Regular cardiac myocyte (primary cell): ENCODE measurements at places on chromosomes 11 and 22. TPM values are rescaled to one million over a fixed set of nuclear protein-coding genes. Genes with fewer than 3 reads are reported as not detected.

OR51I1 gene
- total RNA-seq: 0.28 TPM in 1 of 2 replicates, not detected in the other

TAF6L gene
- total RNA-seq: 14.1 and 17.8 TPM in 2 replicates

OR56A1 gene
- total RNA-seq: not detected in 2 replicates

POGLUT3 gene
- 24.2 and 27.2 TPM in 2 replicates for total RNA-seq

FAM83F gene
- total RNA-seq: under 0.01 TPM in 2 replicates

TSSK2 gene
- total RNA-seq: not detected in 2 replicates

XBP1 gene
- 186 and 192 TPM in 2 replicates for total RNA-seq

APOL5 gene
- under 0.01 TPM in 1 of 2 replicates, not detected in the other for total RNA-seq

SHANK2 gene
- 5.0 and 6.5 TPM in 2 replicates for total RNA-seq

SORL1 gene
- 1.7 and 5.2 TPM in 2 replicates for total RNA-seq

KCNJ1 gene
- under 0.01 TPM in 1 of 2 replicates, not detected in the other for total RNA-seq

INS gene
- total RNA-seq: not detected in 2 replicates

FIBP gene
- 128 and 212 TPM in 2 replicates for total RNA-seq

CSRP3 gene
- not detected in 2 replicates for total RNA-seq

CARNS1 gene
- total RNA-seq: 0.19 and 0.28 TPM in 2 replicates

COMMD9 gene
- total RNA-seq: 27.8 and 34.4 TPM in 2 replicates

OR5A1 gene
- not detected in 2 replicates for total RNA-seq

NPAS4 gene
- total RNA-seq: not detected in 2 replicates

SMTNL1 gene
- not detected in 2 replicates for total RNA-seq

MS4A8 gene
- total RNA-seq: not detected in 2 replicates

BACE1 gene
- total RNA-seq: 23.1 and 27.2 TPM in 2 replicates

DENND5A gene
- total RNA-seq: 191 and 255 TPM in 2 replicates

TRIM6 gene
- total RNA-seq: 2.8 and 5.2 TPM in 2 replicates

REXO2 gene
- 271 and 318 TPM in 2 replicates for total RNA-seq

GSTT2B gene
- total RNA-seq: 0.85 and 4.2 TPM in 2 replicates

ARFGAP2 gene
- total RNA-seq: 114 TPM in 2 replicates

RAB36 gene
- 1.1 and 3.3 TPM in 2 replicates for total RNA-seq

MRGPRX4 gene
- total RNA-seq: not detected in 2 replicates

CKAP5 gene
- 55.5 and 85.3 TPM in 2 replicates for total RNA-seq

PTS gene
- total RNA-seq: 57.5 and 92.2 TPM in 2 replicates

MPZL2 gene
- total RNA-seq: 0.19 and 1.1 TPM in 2 replicates

NFAM1 gene
- not detected in 2 replicates for total RNA-seq

TRIM22 gene
- total RNA-seq: 68.2 and 177 TPM in 2 replicates

OR52N5 gene
- total RNA-seq: not detected in 2 replicates

SLC35F2 gene
- total RNA-seq: 19.4 and 20.5 TPM in 2 replicates

CLP1 gene
- total RNA-seq: 14.4 and 23.6 TPM in 2 replicates

PRR5L gene
- 11.1 and 31.9 TPM in 2 replicates for total RNA-seq

GLB1L2 gene
- 0.19 and 0.28 TPM in 2 replicates for total RNA-seq

TRIM49 gene
- total RNA-seq: not detected in 2 replicates

SCN4B gene
- 0.28 TPM in 1 of 2 replicates, not detected in the other for total RNA-seq

CFAP300 gene
- total RNA-seq: 8.7 and 9.4 TPM in 2 replicates

YPEL4 gene
- 2.8 TPM in 1 of 2 replicates, not detected in the other for total RNA-seq

POU2AF1 gene
- not detected in 2 replicates for total RNA-seq

CHRM1 gene
- not detected in 2 replicates for total RNA-seq

TMPRSS13 gene
- not detected in 2 replicates for total RNA-seq
